Urinary bladder (tissue), 4 donors: ENCODE measurements at places on chromosomes 1 and 21. TPM values are rescaled to one million over a fixed set of nuclear protein-coding genes. Genes with fewer than 3 reads are reported as not detected.

GRCh38 chr1:22096463-22096862 lies 44.0 kb downstream of the CDC42 start:
- DNase-seq, result no peak

DNA sequence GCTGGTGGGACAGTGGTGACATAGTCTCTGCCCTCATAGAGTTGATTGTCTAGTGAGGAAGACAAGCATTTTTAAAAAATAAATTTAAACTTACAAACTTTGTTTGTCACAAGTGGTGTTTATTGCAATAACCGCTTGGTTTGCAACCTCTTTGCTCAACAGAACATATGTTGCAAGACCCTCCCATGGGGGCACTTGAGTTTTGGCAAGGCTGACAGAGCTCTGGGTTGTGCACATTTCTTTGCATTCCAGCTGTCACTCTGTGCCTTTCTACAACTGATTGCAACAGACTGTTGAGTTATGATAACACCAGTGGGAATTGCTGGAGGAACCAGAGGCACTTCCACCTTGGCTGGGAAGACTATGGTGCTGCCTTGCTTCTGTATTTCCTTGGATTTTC lies 58.4 kb downstream of the LAMC2 start:
- no peak for DNase-seq

- no peak for DNase-seq
Measured at GRCh38 chr1:151001602-151002001, 5.1 kb downstream of the MINDY1 start.

GRCh38 chr1:9908871-9909233 lies 1.2 kb downstream of the CTNNBIP1 start:
- DNase-seq, result no peak

- no peak for DNase-seq
Measured at GRCh38 chr1:53575141-53575954, 116.1 kb downstream of the DMRTB1 start.

GRCh38 chr1:107659961-107660360 lies 305.0 kb downstream of the VAV3 start:
- DNase-seq, result no peak

DNA sequence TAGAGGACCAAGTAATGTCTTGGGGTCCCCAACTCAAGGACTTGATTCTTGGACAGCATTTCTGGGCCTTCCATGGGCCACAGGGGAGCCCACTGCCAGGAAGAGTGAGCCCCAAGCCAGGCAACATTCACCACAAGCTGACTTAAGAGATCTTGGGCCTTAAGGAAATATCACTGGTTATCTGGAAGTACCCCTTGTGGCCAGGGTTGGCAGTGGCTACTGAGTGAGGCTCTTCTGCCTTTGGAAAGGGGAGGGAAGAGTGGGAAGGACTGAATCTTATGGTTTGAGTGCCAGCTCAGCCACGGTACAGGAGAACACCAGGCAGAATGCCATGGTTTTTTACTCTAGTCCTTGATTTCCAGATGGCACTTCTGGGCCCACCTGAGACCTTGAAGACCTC lies 228.9 kb upstream of the RGS18 start:
- no peak for DNase-seq

- no peak for DNase-seq
Measured at GRCh38 chr1:203652724-203653461, 26.3 kb downstream of the ATP2B4 start.

DNA sequence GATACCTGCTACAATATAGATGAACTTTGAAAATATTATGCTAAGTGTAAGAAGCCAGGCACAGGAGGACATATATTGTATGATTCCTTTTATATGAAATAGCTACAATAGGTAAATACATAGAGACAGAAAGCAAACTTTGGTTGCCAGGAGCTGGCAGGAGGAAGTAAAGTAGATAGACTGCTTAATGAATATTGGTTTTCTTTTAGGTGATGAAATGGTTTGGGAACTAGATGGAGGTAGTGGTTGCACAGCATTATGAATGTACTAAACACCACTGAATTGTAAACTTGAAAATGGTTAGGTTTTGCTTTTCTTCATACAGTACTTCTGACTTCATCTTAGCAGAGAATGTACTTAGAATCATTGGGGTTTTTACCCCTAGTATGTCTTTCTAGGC lies 21.5 kb downstream of the ABCB10 start:
- no peak for DNase-seq

DNA sequence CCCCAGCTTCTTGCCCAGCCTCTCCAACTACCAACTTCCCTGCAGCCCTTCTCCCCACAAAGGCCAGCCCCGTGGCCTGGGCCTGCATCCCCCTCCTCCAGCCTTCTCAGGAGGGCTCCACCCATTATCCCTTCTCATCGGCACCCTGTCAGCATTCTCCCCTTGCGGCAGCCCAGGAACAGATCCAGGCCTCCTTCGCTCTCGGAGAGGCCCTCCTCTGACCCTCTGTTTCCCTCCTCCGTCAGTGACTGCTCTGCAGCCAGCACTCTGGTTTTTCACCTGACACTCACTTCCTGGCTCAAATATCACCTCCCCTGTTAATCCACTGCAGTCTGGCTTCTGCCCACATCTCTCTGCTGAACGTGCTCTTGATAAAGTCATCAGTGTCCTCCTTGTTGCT lies 17.5 kb downstream of the ADGRB2 start:
- DNase-seq, result no peak

DNA sequence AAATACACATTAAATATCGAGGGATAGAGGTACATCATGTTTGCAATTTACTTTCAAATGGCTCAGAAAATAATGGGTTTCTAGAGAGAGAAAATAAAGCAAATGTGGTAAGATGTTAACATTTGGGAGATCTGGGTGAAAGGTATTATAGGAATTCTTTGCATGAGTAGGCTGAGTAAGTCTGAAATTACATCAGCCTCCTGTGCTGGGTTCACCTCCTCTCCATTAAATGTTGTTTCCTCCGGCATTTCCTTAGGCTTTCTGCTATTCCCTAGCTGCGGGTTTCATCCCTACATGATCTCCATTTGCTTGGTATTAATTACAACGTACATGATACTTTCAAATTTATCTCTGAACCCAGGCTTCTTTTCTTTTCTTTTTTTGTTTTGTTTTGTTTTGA lies 31.6 kb downstream of the ZMYND12 start:
- DNase-seq, result no peak

GRCh38 chr1:114428083-114428754 lies 82.8 kb downstream of the TRIM33 start:
- DNase-seq, result no peak

- no peak for DNase-seq
Measured at GRCh38 chr1:23026568-23026967, 7.3 kb downstream of the KDM1A start.

DNA sequence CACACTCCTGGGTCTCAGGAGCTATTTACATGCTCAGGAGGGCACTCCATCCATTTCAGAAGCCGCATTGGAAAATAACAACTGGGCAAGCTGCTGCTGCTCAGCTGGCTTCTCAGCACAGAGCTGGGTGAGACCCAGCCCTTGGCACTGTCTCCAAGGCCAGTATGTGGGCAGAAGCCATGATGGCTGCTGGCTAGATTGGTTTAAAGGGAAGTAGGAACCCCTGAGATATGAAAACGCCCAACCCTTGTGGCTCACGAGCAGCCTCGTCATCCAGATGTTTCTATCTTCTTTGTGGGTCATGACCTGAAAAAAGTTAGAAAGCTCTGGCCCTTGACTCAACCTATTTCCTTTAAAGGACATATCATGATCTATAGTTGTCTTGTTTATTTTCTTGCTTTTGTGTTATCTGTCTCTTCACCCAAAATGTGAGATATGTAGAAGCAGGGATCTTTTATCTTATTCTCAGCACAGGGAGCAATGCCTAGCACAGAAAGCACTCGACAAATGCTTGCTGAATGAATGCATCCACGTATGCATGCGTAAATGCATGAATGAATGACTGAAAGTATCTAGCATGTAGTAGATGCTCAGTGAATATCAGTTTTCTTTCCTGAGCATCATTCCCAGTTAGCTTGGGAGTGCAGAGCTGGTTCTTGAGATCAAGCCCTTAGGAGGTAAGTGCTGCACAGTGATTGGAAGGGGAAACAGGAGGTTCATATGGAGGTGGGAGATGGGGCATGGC lies 11.6 kb downstream of the MYBPH start:
- DNase-seq, result no peak

- no peak for DNase-seq
Measured at GRCh38 chr1:42928859-42929258, 29.8 kb downstream of the SLC2A1 start.

GRCh38 chr1:52633291-52633754 lies 355 bp downstream of the SHISAL2A start:
- DNase-seq, result no peak

DNA sequence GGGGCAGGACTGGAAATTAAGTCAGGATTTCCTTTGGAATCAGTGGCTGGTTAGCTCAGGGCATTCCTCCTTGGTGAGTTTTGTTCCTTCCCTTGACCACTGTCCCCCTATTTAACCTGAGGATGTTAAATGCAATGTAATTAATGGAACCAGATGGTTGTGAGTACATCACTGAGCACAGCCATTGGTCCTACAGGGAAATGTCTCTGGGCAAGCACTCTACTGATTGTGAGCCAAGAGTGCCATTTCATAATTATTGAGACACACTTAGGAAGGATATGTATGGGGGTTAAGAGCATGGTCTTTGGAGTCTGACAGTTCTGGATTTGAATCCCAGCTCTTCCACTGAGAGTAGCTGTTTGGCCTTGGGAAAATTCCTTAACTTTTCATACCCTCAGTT lies 74.4 kb downstream of the SPAG17 start:
- no peak for DNase-seq

- no peak for DNase-seq
Measured at GRCh38 chr1:89907727-89908212, 86.9 kb downstream of the LRRC8D start.

- no peak for DNase-seq
Measured at GRCh38 chr1:187588917-187589316, 760.2 kb downstream of the PLA2G4A start.

GRCh38 chr1:209104646-209105045 lies 478.9 kb upstream of the CAMK1G start:
- DNase-seq, result no peak

GRCh38 chr1:164648636-164649035 lies 89.7 kb downstream of the PBX1 start:
- DNase-seq, result no peak

DNA sequence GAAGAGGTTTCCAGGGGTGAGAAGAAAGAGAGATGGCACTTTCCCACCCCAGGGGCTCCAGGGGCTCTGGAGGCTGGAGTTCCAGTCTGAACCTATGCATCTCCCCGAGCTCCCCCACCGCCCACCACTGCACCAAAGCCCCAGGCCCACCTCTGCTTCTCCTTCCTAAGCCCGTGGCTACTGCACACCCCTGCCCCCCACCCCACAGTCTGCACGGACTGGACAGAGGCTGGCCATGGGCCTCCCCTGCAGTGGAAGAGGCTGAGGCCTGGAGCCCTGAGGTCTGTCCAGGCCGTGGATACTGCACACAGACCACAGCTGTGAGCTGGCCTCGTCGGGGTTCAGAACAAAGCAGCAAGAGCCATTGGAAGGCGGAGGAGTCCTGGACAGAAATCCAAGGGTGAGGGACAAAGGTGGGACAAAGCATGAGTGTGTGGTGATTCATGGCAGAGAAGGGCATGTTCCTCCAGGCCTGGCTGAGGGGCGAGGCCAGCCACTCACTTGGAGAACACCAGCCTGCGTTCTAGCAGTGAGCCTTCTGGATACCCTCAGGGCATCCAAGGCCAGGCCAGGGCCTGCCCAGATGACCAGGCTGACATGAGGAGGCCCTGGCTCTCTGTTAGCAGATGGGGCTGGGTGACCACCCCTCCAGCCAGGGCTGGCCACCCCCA lies 244.8 kb upstream of the VAMP3 start:
- DNase-seq, result no peak

GRCh38 chr1:44808063-44808937 lies at the start of gene BTBD19:
Gene BTBD19 (plus strand): TSS chr1:44808523. CDS start chr1:44808821, 298 bp downstream.
- peak; percentile 83 for DNase-seq

GRCh38 chr1:179303200-179303785 lies 9.7 kb downstream of the SOAT1 start:
- no peak for DNase-seq

DNA sequence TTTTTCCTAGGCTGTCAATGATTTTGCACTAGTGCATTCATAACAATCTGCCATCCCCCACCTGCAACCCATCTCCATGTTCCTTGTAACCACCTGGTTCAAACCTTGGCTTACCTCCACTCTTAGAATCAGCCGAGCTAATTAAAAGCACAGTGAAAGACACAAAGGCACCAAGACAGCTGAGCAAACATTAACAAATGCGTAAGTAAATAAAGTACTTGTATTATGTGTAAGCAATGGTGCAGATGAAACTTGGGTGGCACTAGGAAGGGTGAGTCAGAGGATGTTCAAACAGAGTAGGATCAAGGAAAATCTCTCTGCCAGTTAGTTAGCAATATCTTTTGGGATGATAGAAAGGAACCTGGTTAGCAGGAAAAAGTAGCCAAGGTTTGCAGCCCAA lies 5.1 kb upstream of the FOXJ3 start:
- no peak for DNase-seq

DNA sequence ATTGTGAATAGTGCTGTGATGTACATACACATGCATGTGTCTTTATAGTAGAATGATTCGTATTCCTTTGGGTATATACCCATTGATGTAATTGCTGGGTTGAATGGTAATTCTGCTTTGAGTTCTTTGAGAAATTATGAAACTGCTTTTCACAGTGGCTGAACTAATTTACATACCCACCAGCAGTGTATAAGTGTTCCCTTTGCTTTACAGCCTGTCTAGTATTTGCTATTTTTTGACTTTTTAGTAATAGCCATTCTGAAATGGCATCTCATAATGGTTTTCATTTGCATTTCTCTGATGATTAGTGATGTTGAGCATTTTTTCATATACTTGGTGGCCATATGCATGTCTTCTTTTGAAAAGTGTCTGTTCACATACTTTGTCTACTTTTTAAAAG lies 54.5 kb upstream of the FAM78B start:
- no peak for DNase-seq

DNA sequence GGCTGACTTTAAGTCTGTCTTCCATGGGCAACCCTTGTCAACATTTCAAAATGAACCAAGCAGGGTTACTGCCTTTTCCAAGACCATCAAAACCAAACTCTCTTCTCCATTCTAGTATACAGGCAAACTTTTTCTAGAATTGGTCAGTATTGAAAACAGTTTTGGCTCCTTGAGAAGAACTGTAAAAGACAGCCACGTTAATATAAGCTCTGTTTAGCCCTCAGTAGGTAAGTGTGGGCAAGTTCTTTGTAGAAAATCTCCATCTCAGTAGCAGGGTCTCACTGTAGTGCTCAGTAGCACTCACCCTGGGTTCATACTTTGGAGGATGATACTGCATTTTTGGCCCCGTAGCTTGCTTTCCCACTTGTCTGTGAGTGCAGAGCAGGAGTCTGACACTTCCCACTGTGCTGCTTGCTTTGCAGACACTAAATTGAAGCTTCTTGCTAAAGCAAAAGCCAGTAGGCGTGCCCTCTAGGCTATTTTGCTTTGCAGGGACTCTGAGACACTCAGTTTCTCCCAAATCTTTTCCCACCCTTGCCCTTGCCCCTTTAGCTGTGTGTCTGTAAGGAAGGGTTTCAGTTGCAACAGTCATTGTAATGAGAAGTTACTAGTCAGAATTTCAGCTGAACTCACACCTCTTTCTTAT lies 34.3 kb upstream of the CACYBP start:
- DNase-seq, result no peak

- peak; percentile 35 for DNase-seq
Measured at GRCh38 chr1:47192458-47193384, 2.9 kb upstream of the PDZK1IP1 start.

The OR2T29 gene
- not detected for total RNA-seq

The CHIA gene
- total RNA-seq, result not detected

The LIN28A gene
- not detected for total RNA-seq

The GNG4 gene
- total RNA-seq, result 2.3 TPM

The AMY1C gene
- not detected for total RNA-seq

The GSTM5 gene
- total RNA-seq, result 18.2 TPM

The KRTAP11-1 gene
- total RNA-seq, result not detected

The PEAR1 gene
- total RNA-seq, result 9.3 TPM

The ANGPTL3 gene
- total RNA-seq, result not detected

The B3GALT2 gene
- 19.5 TPM for total RNA-seq
